KBM-7 (cell line): ENCODE measurements at places on chromosomes 1 and 21.

- DNase-seq, result no peak
Observed at GRCh38 chr1:67285780-67286488, 21.7 kb upstream of the IL12RB2 start.

DNA sequence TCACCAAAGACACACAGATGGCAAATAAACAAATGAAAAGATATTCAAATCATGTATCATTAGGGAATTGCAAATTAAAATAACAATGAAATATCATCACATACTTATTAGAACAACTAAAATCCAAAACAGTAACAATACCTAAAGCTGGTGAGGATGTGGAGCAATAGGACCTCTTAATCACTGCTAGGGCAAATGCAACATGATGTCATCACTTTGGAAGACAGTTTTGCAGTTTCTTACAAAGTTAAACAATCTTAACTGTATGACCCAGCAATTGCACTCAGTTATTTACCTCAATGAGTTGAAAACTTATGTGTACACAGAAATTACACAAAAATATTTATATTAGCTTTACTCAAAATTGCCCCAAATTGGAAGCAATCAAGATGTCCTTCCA is 47.3 kb downstream of the SELENOF start:
- DNase-seq, result no peak

DNA sequence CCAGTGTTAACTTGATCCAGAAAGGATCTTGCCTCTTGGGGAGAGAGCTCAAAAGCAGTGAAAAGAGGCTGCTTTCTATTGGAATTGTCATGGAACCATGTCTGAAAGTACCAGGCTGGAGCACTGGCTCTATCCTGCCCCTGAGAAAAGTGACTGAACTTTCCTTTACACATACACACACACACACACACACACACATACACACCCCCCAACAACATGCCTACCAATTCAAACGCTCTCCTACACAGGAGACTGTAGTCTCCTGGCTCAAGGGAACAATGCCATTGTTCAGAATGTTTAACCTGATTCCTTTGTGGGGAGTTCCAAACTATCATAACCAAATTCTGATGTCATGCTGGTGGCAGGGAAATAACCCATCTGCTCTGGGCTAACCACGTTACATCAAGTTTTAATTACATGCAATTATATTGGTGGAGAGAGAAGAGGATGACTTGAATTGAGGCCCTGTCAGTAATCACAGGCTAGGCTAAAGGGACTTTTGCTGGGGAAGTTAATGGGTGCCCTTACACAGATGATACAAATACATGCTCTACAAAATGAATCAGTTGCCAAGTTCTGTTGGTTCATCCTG is 52.3 kb upstream of the DUSP10 start:
- DNase-seq, result no peak

DNA sequence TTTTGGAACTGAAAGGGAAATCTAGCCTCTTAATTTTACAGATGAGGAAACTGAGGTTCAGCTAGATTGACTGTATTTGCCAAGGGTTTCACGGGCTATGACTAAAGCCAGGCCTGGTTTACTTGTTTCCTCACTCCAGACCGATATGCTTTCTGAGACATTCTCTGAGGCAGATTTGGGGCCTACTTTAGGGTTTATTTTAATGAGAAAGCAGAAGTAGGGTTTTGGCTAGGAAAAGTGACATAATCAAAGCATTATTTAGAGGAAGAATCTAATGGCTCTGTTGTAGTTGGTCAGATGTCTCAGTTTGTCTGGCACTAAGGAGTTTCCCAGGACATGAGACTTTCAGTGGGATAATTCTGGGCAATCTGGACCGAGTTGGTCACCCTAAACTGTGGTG is 1.5 kb upstream of the RPTN start:
- peak; percentile 23 for DNase-seq

GRCh38 chr1:203451836-203452784 is 23.5 kb upstream of the PRELP start:
- DNase-seq, result no peak

GRCh38 chr1:230108580-230108979 is 41.5 kb downstream of the GALNT2 start:
- no peak for DNase-seq

DNA sequence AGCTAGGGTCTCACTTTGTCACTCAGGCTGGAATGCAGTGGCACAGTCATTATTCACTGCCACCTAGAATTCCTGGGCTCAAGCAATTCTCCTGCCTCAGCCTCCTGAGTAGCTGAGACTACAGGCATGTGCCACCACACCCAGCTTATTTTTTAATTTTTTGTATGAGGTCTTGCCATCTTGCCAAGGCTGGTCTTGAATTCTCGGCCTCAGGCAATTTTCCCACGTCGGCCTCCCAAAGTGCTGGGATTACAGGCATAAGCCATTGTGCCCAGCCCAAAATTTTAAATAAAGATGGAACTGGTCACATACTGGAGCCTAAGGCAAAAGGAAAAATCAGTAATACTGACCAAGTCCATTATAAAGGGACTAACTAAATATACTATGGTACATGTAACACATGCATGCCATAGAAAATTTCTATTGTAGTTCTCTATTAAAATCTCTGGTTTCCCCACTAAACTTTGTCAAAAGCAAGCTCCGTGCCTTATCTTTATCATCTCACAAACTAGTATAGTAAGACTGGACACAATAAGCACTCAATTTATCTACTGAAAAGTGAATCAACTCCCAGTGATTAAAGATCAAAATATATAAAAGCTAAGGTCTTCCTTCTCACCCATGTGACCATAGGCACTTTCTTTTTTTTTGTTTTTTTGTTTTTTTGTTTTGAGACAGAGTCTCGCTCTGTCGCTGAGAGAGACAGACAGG is 61.6 kb downstream of the HSF2BP start:
- no peak for DNase-seq

GRCh38 chr1:240122639-240123613 is 31.2 kb downstream of the FMN2 start:
- no peak for DNase-seq

DNA sequence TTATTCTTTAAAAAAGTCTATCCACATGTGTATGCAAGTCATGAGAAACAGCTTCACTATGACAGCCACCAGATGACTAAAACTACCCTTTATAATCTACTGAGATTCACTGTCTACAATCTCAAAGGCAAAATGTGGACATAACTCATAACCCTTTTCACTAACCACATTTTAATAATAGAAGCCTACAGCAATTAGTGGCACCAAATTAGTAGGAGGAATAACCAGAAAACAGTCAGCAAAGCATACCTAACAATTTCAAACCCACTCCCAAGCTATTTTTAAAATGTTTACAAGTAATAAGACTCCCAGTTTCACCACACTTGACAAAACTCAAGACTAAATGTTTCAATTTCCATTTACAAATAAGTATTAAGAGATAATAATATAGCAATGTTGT is 442.9 kb downstream of the PTPRC start:
- DNase-seq, result no peak

- DNase-seq, result no peak
Observed at GRCh38 chr1:119321666-119322419, 46.7 kb upstream of the HAO2 start.

DNA sequence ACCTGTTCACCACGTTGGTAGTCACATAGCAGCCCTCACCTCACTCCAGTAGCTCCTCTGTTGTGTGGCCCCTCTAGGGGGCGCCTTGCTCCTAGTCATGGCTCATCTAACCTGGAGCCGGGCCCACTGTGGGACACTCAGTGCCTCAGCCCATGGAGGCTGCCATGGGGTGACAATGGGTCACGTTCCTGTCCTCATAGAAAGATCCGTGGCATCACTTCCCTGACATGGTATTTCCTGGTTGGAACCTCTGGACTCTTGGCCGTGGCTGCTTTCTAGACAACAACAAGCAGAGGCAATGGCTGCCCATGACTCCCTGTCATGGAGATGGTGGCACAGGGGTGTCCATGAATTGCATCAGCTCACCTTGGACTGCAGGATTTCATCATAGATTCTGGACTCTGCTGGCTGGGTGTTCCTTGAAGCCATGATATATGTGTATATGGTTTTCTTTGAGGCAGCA is 27.5 kb upstream of the SLAMF6 start:
- DNase-seq, result no peak

GRCh38 chr1:22913421-22914141 is 59.1 kb downstream of the LACTBL1 start:
- no peak for DNase-seq

- no peak for DNase-seq
Observed at GRCh38 chr21:45906196-45906805, 75.3 kb upstream of the COL6A1 start.

- no peak for DNase-seq
Observed at GRCh38 chr1:99363531-99363930, 99.2 kb downstream of the PLPPR4 start.
